ENCODE measurements at places on chromosomes 3 and 15.

DNA sequence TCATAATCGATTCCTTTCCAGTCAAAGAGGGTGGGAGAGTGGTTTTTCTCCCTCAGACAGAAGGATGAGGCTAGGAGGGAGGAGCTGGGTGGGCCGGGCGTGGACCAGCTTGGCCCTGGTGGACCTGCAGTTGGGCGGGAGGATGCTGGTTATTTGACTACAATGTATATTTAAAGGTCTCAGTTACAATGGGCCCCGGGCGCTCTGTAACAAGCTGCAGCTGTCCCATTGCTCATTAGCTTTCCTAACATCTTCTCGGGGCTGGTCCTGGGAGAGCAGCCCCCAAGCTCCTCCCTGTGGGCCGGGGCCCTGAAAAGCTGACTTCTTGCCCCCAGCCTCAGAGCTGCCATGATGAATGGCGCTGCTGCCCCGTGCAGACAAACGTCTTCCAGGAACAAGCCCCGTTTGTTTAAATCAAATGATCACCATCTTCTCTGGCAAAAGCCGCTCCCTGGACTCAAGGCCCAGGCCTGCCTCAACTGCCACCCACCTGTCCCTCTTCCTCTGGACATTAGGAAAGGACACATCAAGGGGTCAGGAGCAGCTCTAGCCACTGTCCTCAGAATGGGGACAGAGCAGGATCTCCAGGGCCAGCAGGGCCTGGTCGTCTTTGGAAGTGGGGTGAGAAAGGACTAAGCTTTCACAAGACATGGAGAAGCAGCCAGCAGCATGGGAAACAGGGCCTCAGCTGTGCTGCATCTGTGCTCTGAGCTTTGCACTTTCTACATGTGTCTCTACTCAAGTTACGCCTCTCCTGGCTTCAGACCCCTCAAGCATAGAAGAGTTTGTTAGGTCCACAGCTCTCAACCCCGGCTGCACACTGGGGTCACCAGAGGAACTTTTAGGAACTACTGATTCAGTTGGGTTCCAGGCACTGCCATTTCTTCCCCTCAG, 38.6 kb downstream of the MAGEF1 start:
- no peak overlapping the region for H3K27ac ChIP-seq
- no peak overlapping the region for H3K4me3 ChIP-seq

DNA sequence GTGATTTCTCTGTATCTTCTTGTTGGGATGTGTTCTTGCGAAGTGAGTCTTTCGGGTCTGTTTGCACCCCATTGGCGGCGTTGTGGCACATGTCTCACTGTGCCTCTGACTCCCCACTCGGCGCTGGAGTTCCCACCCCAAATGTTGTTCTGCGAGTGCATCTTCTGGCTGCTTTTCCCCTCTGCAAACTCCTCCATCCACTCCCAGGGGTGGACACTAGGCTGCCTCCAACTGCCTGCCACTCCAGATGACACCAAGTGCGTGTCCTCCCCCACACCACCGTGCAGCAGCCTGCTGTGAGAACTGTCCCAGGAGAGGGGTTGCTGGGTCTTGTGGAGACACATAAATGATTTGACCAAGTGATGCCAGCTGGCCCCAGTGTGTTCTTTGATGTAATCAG, 17.6 kb downstream of the EFCC1 start:
- no peaks in the 10 kb centered on the region for H3K36me3 ChIP-seq
- no peak for DNase-seq
- no peak overlapping the region for H3K4me3 ChIP-seq
- H3K27me3 ChIP-seq, result no peaks in the 10 kb centered on the region
- no peaks in the 10 kb centered on the region for H3K4me1 ChIP-seq
- no peak overlapping the region for H3K27ac ChIP-seq

GRCh38 chr3:72113564-72113963, 328.6 kb upstream of the PROK2 start:
- H3K36me3 ChIP-seq, result no peaks in the 10 kb centered on the region
- DNase-seq, result no peak
- no peak overlapping the region for H3K27ac ChIP-seq

GRCh38 chr15:84823282-84823878, 6.2 kb downstream of the ALPK3 start:
- no peak overlapping the region for H3K27ac ChIP-seq
- peaks cover 2% of the 10 kb centered on the region for H3K36me3 ChIP-seq
- H3K4me1 ChIP-seq, result peaks cover 2% of the 10 kb centered on the region
- no peak overlapping the region for H3K4me3 ChIP-seq
- DNase-seq, result no peak

GRCh38 chr3:170077361-170077760, 39.6 kb downstream of the GPR160 start:
- no peak overlapping the region for H3K27ac ChIP-seq
- DNase-seq, result no peak
- H3K27me3 ChIP-seq, result no peaks in the 10 kb centered on the region
- H3K4me3 ChIP-seq, result no peak overlapping the region
- H3K4me1 ChIP-seq, result no peaks in the 10 kb centered on the region
- peaks cover 18% of the 10 kb centered on the region for H3K36me3 ChIP-seq

DNA sequence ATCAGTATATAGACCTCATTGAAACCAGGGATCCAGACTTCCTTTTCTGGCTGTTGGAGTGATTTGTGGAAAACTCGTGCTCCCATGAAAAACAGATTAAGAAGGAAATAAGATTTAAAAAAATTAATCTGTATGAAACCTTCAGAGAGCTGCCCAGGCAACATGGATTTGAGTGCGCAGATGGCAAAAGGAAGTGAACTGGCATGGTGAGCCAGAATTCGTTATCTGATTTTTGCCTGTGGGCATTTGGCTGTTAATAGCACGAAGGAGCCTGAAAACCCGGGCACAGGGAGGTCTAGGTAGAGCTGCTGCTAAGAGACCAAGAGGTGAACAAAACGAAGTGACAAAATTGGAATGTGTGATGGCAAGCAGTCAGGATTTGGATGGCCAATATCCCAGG, 19.1 kb upstream of the SPINK8 start:
- no peak overlapping the region for H3K4me3 ChIP-seq
- no peaks in the 10 kb centered on the region for H3K27me3 ChIP-seq
- H3K4me1 ChIP-seq, result no peaks in the 10 kb centered on the region
- DNase-seq, result no peak

DNA sequence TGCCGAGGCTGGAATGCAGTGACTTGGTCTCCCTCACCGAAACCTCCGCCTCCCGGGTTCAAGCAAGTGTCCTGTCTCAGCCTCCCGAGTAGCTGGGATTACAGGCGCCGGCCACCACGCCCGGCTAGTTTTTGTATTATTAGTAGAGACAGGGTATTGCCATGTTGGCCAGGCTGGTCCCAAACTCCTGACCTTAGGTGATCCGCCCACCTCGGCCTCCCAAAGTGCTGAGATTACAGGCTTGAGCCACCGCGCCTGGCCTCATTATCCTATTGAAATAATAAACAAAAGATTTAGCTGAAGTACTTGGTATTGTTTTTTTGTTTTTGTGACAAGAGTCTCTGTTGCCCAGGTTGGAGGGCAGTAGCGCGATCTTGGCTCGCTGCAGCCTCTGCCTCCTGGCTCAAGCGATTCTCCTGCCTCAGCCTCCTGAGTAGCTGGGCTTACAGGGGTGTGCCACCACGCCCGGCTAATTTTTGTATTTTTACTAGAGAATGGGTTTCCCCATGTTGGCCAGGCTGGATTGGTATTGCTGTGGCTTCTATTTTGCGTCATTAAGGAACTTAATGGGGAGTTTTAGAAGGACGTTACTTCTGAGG, 1.5 kb downstream of the RPL35A start:
- H3K4me1 ChIP-seq, result no peaks in the 10 kb centered on the region
- peaks cover 64% of the 10 kb centered on the region for H3K36me3 ChIP-seq
- DNase-seq, result no peak
- peak overlapping the region; percentile 99 for H3K4me3 ChIP-seq

DNA sequence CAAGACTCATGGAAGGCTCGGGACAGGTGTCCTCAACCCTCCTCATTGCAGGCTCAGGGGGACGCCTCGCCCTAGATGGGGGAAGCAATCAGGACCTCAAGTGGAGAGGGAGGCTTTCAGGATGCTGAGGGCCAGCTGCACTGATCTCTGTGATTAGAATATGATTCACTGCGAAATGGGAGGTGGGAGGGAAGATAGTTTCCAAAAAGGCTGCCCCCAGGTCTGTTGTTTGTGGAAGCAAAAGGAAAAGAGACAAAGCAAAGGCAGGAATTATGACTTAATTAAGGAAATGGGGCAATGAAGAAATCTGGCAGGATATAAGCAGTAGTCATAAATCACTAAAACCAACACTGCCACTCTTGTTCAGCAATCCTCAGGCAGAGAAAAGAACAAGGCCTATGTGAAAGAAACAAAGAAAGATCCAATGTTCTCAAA, 85.6 kb upstream of the ABHD17C start:
- no peaks in the 10 kb centered on the region for H3K36me3 ChIP-seq
- H3K4me1 ChIP-seq, result 0 out of 2 replicates have a peak, but pooled peaks cover 2% of the 10 kb centered on the region
- DNase-seq, result no peak
- no peaks in the 10 kb centered on the region for H3K27me3 ChIP-seq

DNA sequence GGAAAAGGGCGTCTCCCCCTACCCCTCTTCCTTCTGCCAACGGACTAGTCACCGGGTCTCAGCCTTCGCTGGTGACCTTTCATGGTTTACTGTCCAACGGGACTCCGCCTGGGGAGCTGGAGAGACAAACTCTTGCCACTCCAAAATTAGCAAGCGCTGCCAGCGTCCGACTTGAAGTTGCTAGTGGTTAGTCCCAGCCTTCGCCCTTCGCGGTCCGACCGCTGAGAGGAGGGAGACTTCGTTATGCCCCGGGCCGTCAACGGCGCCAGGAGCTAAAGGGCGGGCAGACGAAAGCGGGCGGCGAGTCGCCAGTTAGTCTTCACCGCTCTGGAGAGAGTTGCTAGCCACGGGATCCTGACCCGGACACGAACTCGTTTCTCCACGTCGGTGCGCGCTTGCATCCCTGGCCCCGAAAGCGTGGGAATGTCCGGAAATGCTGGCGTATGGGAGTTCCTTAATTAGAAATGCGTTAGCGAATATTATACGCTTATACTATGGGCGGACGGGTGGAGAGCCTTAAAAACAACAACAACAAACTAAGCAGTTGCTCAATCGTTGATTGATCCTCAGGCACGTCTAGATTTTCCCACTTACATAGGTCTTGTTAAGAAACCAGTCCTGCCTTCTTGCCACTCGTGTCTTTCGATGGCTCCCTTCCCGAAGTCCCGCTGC, 716 bp downstream of the SMC4 start:
- H3K27ac ChIP-seq, result peak overlapping the region; percentile 61
- peaks cover 28% of the 10 kb centered on the region for H3K36me3 ChIP-seq

DNA sequence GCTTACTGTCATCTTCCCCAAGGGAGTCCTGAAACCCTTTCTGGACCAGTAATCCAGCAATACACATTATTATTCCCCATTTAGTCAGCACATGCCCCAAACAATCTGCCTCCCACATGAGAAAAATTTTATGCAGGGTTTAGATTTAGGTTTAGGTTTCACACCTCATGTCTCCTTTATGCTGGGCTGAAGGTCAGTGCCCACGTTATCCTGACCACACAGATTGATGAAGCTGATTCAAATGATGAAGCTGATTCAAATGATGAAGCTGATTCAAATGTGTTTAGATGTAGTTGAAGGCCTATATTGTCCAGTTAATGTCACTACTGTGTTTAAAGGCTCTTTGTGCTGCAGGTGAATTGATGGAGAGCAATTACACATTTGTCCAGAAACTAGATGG, 18.1 kb upstream of the ZBED2 start:
- H3K27ac ChIP-seq, result no peak overlapping the region
- no peaks in the 10 kb centered on the region for H3K4me1 ChIP-seq
- no peak overlapping the region for H3K4me3 ChIP-seq

GRCh38 chr3:188362405-188362831, 208.5 kb downstream of the LPP start:
- no peaks in the 10 kb centered on the region for H3K27me3 ChIP-seq
- H3K27ac ChIP-seq, result no peak overlapping the region
- DNase-seq, result no peak
- no peaks in the 10 kb centered on the region for H3K36me3 ChIP-seq
- H3K4me1 ChIP-seq, result no peaks in the 10 kb centered on the region
- no peak overlapping the region for H3K4me3 ChIP-seq
